ENCODE measurements at places on chromosomes 2 and 18.

GRCh38 chr2:108786008-108786353 is 590 bp upstream of the CCDC138 start:
- no peak for DNase-seq

DNA sequence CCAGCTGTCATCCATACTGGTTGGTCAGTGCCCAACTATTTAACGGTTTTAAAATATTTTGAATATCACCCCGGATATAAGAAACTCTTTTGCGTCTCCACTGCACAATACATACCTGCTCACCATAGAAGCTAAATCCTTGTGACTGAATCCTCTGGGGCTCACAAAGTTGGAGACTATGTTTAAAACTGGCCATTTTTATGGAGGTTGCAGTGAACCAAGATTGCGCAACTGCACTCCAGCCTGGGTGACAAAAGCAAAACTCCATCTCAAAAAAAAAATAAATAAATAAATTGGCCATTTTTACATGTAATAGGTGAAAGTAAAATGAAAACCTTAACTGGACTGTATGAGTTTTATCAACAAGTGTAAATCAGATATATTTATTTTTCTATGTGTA is 55.6 kb upstream of the TMEM17 start:
- DNase-seq, result no peak

DNA sequence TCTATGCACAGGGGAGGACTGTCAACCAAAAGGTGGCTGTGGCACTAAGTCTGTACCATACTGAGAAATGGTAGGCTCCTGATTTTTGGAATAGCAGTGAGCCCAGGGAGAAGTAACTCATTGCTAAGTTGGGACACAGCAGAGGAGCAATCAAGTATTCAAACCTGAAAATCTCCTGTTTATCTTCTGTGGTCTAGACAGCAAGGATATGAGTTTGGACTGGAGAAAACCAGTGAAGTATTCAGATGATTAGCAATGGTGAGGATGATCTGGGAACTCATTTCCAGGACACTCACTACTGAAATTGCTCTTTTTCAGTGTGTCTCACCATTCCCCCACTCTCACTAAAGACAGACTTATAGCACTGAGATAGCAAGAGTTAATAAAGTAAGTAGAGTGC is 112.0 kb downstream of the GULP1 start:
- no peak for DNase-seq

- no peak for DNase-seq
These were observed 233.8 kb upstream of the SKOR2 start for GRCh38 chr18:47485221-47485797.

GRCh38 chr2:218345491-218346236 is 11.0 kb upstream of the CATIP start:
- no peak for DNase-seq

DNA sequence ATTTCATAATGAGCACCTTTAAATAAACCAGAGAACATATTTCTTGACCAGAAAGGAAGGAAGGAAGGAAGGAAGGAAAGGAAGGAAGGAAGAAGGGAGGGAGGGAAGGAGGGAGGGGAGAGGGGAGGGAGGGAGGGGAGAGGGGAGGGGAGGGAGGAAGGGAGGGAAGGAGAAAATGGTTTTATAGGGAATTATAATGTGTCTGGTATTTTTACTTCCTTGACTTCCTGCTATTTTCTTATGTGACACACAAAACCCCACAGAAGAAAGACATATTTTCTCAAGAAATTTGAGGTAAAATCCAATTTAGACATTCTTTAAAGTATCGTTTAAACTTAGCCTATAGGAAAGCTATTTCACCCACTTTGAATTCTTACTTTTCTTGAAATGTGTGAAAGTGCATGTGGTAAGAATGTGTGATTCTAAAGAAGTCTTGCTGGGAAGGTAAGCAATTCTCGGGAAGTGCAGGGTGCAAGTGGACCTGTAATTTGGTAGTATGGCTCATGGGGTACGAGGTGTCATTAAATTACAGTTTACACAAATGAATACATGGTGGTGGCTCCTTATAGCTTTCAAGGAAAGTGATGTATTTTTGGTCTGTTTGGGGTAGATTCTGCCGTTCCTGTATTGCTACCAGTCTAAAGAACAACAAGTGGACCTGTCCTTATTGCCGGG is 18.0 kb downstream of the RNF125 start:
- DNase-seq, result no peak

- DNase-seq, result no peak
These were observed 93.8 kb upstream of the HDAC4 start for GRCh38 chr2:239494578-239494977.

GRCh38 chr2:193373120-193373519 is 1178.4 kb upstream of the TMEFF2 start:
- DNase-seq, result no peak

DNA sequence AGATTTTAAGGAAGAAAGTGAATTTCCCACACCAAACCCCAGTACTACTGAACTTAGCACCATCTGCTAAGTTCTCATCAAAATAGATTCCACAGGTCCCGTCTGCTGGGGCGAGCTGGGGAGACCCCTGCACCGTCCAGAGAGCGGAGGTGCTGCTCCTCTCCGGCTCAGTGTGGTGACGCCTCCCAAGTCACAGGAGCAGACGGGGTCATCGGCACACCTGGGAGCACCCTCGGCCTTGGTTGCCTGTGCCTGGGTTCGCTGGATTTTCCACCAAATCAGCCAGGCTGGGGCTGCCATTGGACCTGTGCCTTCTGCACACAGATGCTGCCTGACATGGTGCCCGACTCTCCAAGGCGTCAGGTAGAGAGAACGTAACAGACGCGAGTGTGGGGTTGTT is 141.3 kb downstream of the PXDN start:
- no peak for DNase-seq

GRCh38 chr18:62249478-62250097 is 62.5 kb downstream of the RELCH start:
- peak; percentile 67 for DNase-seq

GRCh38 chr2:166658901-166659300 is 164.9 kb upstream of the SCN7A start:
- no peak for DNase-seq

DNA sequence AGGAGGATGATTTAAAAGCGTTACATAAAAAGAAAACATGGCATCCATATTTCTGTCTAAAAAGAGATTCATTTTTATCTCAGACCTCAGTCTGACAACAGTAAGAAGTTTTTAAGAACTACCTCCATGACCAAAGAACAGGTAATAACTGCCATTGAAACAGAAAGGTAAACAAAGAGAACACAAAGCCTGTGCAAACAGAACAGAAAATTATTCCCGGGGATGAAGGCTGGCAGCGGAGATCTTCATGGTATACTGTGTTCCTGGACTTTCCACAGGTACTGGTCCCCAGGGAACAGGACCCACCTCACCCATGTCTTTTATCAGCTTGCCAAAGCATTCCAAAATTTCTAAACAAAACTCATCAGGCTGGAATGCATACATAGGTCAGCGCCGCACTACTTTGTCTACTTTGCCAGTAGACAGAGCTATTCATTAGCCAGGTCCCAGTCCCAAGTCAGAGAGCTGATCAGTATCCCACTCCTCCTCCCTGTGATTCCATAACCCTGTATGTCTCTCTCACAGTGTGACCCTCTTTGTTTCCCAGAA is 277.3 kb downstream of the MBD2 start:
- no peak for DNase-seq

GRCh38 chr2:174608866-174609214 is 11.2 kb upstream of the WIPF1 start:
- DNase-seq, result no peak

DNA sequence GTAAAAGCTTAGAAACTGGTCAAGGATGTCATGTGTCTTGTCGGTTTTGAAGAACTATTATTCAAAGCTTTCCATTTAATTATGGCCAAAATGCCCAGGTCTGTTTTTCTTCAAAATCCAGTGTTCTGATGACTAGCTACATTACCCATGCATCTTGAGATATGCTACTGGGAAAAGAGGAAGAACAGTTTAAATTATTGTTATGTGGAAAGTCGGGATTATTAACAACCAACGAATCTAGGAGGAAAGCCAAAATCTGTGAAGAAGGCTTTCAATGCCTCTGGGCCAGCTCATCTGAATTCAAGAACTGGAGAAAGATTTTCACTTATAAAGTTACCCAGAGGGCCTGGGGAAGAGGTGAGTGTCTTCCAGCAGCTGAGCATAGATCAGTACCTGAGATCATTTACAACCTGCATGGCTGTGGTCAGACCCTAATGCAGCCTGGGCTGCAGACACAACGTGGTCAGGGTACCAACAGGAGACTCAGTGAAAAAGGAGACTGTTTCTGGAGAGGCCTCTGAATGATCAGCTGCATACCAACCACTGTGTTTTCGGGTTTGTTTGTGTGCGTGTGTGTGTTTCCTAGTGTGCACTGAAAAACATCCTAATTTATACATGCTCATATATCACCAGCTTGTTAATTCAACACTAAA is 308.5 kb downstream of the NRXN1 start:
- DNase-seq, result no peak

DNA sequence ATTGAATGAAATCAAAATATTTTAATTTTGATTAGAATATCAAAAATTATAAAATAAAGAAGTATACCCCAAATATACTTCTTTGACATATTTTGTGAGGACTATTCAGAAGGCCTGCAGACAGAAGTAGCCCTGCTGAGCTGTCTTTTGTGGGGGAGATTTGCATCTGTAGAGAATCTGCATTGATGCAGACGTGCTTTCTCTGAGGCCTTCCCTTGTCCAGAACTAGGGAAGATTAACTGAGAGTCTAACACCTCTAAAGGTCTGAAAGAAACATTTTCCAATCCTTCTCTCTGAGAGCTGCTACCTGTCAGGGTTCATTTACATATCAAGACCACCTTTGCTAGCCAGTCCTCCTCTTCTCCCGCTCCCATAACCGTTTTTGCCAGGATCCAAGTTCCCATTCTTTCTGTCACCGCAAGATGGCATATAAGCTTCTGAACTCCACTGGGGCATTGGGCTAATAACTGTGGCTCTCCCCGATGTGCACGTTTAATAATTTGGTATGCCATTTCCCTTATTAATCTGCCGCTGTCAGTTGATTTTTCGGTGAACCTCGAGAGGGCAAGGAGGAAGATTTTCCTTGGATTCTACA is 510.4 kb upstream of the CNTNAP5 start:
- no peak for DNase-seq

DNA sequence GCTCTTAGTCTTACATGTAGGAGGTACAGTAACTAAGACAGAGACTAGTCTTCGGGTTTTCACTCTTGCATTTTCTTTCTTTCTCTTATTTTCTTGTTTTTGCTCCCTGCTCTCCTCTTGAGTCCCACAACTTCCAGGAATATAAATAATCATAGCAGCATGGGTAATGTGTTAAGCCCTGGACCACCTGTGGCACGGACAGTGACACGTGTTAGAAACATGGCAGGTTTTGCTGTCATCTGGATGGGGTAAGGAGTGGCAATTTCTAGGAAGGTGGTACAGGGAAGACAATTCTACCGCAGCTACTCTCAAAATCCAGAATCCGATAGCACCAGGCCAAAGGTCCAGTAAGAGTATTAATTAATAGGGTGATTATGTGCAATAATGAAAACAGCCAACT is 237.5 kb upstream of the FAM98A start:
- DNase-seq, result no peak

- DNase-seq, result no peak
These were observed 2.1 kb downstream of the GATA6 start for GRCh38 chr18:22171258-22172119.

- DNase-seq, result no peak
These were observed 109.0 kb downstream of the STK39 start for GRCh38 chr2:168138374-168138773.

Data from stimulated activated CD4-positive, alpha-beta T cell treated with anti-CD3 and anti-CD28 coated beads, Interleukin-2, amount 100 ng/mL, for 4 hours (primary cell).